ENCODE measurements at places on chromosomes 2 and 18.

DNA sequence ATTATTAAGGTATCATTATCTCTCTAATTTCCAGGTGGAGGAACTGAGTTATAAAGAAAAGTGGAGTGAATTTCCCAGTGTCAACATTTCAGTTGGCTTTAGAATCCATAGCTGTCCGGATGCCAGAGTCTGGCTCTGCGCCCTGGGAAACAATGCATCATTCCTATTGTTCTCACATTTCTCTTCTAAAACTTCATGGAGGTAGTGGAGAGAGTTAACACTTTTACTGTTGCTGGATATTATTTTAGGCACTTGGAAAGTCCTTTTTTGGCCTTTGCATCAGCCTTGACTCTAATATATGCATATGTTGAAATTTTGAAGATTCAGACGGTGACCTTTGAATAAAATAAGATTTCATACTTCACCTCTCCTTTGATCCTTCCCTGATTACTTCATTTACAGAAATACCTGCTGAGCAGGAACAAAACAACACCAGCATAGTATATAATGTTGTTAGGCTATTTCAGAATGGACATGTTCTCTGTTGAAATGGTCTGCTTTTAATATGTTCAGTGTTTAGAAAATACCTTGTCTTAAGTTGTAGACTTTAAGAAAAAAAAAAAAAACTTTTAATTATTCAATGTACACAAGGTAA lies 148.8 kb downstream of the EPHA4 start:
- DNase-seq, result no peak

- no peak for DNase-seq
These were observed 270.0 kb downstream of the CTNNA2 start for GRCh38 chr2:79782576-79783452.

DNA sequence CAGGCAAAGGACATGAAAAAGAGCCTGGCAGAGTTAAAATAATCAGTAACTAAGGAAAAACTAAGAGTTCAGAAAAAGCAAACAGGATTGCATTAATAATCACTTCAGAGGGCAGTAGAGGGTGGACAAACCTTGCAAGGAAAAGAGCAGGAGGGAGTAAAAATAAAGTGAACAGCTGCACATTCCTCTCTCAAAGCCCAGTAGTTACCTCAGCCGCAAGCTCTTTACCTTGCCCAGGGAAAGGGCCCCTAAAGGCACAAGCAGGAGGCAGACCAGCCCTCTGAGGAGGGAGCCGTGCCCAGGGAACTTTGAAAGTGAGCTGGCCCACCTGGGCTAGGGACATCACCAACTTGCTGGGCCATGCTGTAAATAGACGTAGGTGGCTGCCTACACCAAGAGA lies 196.9 kb downstream of the C1D start:
- DNase-seq, result no peak

DNA sequence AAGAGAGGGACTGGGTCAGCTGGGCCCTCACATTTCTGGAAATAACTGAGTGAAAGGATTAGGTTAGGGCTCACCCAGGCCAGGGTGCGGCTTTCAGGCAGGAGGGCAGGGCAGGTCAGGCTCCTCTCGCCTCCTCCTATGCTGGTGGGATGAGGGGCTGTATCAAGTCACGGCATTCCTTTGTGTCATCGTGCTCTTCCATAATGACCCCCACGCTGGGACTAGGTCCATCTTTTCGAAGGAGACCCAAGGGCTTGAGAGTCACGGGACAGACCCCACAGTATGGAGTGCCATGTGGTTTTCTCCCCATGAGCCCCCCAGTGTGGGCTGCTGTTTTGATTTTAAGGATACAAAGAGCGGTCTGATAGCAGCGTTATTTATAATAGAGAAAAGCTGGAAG lies 137.8 kb upstream of the COPS8 start:
- DNase-seq, result no peak

DNA sequence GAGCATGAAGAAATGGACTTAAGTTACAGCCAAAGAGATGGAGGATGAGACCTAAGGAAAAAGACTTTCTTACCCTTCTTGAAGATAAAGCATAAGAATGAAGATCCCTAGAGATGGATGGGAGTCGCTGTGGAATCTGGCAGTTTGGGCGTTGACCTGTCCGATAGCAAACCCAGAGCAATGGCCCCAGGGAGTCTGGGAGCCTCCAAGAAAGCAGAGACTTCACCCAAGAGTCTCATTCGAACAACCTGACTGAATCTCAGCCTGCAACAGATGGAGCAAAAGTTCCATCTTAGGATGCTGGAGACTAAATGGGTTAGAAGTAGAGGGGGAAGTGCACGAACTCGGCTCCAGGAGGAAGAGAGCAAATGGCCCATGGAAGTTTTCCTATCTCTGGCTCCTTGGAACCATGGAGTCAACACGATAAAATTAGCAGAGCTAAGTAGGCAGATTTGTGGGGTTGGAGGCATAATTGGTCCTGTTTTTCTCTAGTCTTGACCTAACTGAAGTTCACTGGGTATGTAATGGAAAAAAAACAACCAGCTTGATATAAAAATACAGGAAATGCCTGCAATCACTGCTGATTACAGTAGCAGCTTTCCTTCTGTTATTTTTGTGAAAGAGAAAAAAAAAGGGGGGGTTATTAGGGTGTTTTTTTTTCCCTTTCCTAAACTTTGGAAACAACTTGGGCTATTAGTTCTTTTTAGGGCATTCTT lies 178.4 kb upstream of the EPAS1 start:
- no peak for DNase-seq

DNA sequence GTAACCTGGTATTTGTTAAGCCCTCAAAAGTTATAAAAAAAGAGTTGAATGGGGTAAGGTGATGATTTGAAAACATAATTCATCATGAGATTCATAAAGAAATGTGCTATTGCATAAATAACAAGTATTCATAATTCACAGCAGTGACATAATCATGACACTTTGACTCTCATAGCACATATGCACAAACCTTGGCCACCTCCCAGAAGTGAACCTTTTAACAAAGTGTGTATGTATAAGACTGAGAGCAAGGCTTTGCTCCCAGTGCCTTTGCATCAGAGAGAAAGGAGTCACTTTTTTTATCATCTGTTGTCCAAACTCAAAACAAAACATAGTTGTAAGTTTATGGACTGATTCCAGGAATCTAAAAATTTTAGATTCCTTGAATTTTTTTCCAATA lies 15.0 kb upstream of the HTR2B start:
- DNase-seq, result no peak

DNA sequence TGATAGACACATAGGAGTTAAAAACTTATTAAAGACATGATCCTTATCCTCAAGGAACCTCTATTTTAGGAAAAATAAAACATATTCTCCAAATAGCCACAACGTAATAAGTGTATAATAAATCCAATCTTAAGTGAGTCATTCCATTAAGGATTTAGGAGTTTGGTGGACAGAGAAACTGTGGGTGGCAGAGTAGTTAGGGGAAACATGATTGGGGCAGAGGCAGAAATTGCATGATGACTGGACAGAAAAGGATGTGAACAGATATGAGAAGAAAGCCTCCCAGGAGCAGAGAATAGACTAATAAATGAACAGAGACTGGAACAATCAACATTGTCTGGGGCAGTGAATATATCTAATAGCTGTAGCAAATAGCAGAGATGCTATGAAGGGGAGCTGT lies 48.1 kb upstream of the SIGLEC15 start:
- no peak for DNase-seq

GRCh38 chr2:65416321-65416720 lies 16.1 kb downstream of the SPRED2 start:
- DNase-seq, result no peak

GRCh38 chr18:49368876-49369440 lies 91.5 kb downstream of the DYM start:
- DNase-seq, result no peak

DNA sequence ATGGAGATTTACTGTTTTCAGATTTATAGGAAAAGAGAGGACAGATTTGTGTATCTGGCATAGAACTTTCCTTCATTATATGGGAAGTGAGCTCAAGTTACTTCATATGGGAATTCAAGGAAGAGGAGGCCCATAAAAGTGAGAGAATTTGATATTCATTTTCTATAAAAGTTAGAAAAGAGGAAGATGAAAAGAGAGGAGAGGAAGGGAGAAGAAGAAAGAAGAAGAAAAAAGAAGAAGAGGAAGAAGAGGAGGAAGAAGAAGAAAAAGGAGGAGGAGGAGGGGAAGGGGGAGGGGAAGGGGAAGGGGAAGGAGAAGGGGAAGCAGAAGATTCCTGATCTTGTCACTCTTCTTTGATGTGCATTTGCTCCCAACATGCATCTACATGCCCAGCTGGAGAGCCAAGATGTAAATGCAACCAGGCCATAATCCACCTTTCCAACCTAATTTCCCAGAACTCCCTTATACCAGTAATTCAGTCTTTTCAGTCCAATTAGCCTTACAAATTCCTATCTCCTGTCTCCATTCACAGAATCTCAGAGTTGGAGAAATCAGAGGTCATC lies 15.7 kb upstream of the NMI start:
- DNase-seq, result no peak

GRCh38 chr2:228474466-228474865 lies 293.0 kb upstream of the SPHKAP start:
- no peak for DNase-seq

DNA sequence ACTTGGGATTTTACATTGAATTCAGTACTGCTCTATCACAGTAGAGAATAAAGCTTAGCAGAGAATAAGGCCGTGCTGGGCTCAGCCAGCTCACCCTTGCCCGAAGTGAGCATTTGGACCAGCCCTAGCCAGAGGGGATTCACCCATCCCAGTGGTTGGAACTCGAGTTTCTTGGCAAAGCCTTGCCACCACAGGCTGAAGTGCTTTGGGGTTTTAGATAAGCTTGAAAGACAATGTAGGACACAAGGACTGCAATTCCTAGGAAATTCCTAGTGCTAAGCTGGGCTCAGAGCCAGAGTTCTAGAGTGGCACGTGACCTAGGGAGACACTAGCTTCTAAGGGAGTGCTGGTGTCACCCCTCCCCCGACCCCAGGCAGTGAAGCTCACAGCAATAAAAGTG lies 28.0 kb downstream of the SERPINB11 start:
- DNase-seq, result no peak

GRCh38 chr2:240383871-240384700 lies 51.4 kb upstream of the GPC1 start:
- DNase-seq, result no peak

GRCh38 chr2:67515056-67515455 lies 117.9 kb downstream of the ETAA1 start:
- peak; percentile 75 for DNase-seq

DNA sequence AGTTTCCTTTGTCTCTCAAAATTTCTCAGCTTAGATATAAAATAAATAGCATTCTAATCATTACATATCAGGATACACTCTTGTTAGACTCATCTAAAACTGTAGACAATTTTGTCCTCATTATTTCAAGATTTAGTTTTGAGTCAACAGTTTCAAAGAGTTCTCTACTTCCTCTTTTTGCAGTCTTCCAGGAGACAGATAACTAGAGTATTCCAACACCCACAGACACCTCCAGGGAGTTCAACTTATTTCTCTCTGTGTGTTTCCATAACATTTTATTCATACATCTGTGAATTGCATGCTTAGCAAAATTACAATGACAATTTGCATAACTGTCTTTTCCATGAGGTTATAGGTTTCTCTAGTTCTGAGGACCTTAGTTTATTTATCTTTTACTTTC lies 166.6 kb upstream of the HNMT start:
- DNase-seq, result no peak

DNA sequence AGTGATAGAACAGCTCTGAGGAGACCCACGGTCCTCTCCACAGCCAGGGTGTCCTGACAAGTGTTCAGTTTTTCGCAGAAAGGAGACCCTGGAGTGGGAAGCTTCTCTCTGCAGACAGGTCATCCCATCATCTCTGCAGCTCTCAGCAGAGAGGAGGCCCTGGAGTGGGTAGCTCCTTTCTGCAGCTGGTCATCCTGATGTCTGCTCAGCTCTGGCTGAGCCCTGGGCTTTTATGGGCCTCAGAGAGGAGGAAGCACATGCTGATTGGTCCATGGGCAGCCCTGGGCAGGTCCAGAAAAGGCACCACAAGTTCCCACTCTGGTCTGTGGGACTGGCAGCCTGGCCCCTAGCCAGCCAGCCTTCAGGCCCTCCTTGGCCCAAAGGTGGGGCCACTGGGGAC lies 72.3 kb upstream of the ST3GAL5 start:
- DNase-seq, result no peak

DNA sequence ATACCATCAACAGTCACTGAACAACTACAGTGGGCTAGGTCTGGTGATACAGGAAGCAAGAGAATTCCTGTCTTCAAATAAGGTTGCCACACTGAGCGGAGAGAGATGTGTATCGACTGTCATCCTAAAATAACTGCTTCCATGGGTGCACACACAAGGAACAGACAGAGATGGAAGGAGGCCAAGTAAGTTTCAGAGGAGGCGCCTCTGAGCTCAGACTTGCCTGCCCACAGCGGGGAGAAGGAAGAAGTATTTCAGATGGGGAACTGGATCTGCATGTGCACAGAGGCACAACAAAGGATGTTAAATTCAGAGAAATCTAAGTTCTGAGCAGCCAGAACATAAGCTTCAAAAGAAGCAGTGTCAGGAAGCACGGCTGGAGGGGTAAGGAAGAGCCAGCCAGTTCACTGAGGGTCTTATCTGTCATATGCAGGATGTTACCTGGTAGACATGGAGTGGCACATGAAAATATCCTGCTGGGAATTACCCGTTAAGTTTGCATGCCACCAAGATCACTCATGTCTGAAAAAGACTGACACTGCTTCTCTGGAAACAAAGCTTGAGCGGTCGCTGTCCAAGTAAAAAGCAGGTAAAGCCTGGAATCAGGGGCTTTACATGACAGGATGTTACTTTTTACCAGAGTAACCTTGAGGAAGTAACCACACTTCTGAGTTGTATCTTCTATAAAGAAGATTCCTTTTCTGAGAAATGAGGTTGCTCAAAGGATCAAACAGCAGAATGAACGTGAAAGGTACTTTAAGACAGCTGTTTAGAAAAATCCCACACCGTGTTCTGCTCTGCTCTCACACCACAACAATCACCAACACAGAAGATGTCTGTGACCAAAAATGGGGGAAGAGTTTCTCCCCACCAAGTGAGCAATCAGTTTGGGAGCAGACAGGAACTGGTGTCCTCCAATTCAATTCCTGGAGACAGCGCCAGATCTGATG lies 260.2 kb downstream of the NBAS start:
- DNase-seq, result no peak

GRCh38 chr2:171365232-171365631 lies 68.6 kb downstream of the METTL8 start:
- peak; percentile 66 for DNase-seq

DNA sequence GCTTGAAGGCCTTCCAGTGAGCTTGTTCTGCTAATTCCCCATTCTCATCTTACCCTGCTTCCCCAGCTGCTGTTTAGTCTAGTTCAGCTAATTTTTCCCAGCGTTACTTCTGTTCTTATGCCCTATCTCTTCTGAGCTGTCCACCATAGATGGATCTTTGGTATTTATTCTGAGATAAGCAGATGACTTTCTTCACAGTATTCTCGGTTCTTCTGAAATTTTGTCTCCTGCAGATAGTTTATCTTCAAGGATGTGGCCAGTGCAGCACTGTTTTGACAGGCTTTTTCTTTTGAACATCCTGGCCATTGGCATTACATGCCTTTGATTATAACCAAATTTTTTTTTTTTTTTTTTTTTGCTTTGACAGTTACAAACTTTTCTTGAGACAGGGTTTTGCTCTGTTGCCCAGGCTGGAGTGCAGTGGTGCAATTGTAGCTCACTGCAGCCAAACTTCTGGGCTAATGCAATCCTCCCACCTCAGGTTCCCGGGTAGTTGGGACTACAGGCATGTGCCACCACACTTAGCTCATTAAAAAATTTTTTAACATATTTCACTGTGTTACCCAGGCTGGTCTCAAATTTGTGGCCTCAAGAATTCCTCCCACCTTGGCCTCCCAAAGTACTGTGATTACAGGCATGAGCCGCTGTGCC lies 134.2 kb downstream of the WDSUB1 start:
- no peak for DNase-seq

- no peak for DNase-seq
These were observed 79.0 kb downstream of the DNER start for GRCh38 chr2:229635371-229635680.

Measured in epithelial cell of prostate (primary cell).